ENCODE measurements at places on chromosomes 5 and 9.

DNA sequence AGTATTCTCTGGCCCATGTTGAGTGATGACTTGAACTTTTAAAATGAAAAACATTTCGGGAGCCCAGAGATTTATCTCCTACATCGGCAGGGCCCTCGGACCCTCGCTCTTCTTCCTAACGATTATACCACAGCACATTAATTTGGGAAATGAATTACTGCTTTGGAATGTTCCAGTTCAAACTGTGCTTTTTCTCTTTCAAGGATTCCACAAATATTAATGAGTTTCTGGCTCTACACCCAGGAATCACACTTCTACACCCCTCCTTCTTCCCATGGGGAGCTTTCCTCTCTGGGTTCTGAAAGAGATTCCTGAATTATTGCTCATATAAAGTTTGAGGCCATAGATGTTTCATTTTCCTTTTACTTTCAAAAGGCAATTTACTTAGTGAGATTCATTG lies 41.2 kb downstream of the NSG2 start:
- DNase-seq = no peak

- no peak for DNase-seq
Measured at GRCh38 chr9:94881023-94881422, 154.5 kb downstream of the AOPEP start.

DNA sequence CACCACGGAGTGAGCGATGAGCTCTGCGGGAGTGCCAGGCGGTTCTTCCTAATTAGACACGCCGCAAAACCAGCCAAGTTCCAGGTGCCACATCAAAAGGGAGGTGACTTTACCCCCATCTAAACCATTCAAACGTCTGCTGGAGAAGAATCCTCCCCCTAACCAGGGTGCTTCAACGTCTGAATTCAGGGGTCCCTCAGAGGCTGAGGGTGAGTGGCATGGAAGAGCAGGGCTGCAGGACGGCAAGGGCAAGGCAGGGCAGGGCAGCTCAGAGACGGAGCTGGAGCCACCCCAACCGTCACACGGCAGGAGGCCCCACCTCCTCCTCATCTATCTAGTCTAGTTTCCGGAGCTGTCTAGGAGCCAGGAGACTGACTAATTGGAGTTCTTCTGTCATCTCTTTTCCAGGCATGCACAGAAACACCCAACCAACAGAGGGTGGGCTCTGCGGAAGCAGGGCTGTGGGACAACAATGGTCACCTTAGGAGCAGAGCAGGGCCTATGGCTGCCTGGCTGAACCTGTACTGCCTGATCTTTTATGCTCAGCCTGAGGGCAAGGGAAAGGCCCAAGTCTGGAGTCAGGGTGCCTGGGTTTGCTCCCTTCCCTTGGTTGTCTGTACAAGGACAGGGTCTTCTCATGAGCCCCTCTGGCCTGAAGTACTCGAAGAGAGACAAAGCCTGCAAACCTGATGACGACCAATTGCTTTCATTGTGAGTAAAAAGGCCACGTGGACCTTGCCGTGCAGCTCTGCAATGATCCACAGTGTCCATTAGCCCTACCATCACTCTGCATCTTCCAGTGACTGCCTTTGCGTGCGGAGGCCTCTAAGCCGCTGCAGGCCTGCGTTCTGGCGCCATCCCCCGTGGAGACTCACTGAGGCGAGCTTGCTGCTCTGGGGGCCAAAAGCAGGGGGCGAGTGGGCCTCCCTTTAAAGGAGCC lies 81.0 kb upstream of the SLC25A51 start:
- no peak for DNase-seq

DNA sequence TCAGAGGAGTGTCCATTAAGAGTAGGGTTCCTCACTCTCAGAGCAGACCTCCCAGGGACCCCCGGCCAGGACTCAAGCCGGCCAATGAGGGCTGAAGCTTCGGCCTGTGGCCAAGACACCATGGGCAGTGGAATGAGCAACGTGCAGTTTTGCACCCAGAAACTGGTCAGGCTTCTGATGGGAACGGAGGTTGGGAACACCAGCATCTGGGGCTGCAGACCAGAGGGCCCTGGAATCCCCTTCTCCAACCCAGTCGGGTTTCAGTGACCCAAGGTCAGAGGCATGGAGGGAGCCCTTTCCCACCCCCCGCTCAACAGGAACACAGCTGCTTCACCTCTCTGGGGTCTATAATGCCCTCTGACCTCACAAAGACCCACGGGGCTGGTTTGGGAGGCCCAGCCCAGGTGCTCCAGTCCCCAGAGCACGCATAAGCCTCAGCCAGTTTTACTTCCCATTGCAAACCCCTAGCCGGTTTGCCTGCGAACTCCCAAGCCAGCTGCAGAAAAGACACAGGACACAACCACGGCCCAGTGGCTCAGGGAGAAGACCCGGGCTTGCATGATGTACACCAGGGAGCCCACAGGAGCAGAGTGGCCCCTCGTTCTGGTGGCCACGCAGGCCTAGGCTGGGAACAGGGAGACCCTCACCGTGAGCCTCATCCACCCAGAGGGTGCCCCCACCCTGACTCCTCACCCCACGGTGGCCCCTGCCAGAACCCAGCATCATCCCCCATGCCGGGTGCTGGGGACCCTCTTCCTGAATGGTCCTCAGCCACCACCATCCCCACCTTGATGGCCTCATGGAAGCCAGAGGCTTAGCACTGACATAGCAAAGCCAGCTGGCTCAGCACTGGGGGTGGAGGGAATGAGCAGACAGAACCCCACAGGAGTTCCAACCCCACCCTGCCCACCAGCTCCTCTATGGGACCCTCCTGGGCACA lies 30.6 kb downstream of the VAV2 start:
- peak; percentile 80 for DNase-seq

DNA sequence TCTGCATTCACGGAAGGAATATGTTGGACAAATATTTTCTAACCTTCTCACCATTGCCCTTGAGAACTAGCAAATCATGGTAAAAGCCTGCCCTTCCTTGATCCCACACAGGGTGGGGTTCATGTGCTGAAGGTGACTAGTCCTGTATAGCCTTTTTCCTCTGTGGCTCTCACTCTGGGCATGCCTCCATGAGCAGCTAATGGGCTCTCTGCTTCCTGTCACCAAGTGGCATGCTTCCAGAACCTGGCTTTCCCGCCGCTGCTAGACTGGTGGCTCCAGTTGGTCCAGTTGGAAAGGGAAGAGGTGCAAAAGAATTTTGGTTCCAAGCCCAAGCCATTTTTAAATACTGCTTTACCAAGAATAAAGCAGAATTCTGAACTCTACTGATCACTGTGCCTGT lies 35.5 kb downstream of the FBXO10 start:
- DNase-seq = no peak

- DNase-seq = peak; percentile 16
Measured at GRCh38 chr9:2697492-2697891, 19.8 kb upstream of the KCNV2 start.

- DNase-seq = no peak
Measured at GRCh38 chr5:73171495-73171894, 1.5 kb upstream of the TMEM174 start.
